Activated gamma-delta T cell treated with Interleukin-2 at 50 U/mL for 16 hours (primary cell): ENCODE measurements at places on chromosomes 7 and 10.

- no peak for DNase-seq
These were observed 35.0 kb downstream of the CCDC146 start for GRCh38 chr7:77157446-77157845.

GRCh38 chr10:1375346-1376170, 319.4 kb downstream of the WDR37 start:
- DNase-seq: no peak

- DNase-seq: no peak
These were observed 1.8 kb downstream of the FRAT2 start for GRCh38 chr10:97332591-97333350.

DNA sequence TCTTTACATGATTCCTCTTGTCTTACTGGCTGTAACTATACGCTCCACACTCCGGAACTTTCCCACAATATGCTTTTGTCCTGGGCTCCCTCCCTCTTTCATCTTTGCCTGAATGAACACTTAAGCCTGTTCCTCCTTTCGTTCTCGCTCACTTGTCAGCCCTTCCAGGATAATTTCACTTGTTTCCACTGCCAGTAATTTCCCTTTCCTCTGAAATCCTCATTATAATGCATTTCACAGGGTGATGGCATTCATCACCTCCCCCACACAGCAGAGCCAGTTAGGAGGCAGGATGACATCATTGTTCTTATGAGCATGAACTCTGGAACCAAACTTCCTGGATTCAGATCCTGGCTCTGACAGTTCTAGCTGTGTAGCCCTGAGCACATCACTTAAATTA, 372.6 kb downstream of the GPR158 start:
- no peak for DNase-seq

DNA sequence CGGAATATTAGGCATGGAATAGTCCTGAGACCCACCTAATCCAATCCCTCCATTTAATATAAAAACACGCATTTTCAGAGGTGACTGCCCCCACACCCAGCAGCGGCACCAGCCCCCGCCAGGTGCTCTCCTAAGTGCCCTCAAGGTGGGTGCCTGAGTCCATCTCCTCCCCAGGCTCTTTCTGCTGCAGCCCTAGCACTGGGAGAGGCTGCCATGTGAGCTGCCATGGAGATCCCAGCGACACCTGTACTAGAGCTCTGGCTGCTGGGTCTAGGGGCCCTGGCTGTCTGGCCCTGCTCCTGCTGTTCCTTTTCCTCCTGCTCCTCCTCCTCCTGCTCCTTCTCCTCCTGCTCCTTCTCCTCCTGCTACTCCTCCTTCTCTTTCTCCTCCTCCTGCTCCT, 191.1 kb upstream of the BMPER start:
- DNase-seq: no peak

DNA sequence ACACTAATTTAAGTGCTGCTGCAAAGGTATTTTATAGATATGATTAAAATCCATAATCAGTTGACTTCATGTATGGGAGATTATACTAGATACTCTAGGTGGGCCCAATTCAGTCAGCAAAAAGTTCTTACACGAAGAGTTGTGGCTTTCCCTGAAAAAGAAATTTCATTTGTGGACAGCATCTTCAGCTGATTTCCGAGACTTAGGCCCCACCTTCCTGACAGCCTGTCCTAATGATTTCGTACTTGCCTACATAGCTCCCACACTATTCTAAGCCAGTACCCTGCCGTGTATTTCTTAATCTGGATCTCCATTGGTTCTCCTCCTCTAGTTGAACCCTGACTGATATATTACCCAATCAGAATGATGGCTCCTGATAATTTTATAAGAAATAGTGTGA, 297.9 kb downstream of the EXOC4 start:
- DNase-seq: no peak

DNA sequence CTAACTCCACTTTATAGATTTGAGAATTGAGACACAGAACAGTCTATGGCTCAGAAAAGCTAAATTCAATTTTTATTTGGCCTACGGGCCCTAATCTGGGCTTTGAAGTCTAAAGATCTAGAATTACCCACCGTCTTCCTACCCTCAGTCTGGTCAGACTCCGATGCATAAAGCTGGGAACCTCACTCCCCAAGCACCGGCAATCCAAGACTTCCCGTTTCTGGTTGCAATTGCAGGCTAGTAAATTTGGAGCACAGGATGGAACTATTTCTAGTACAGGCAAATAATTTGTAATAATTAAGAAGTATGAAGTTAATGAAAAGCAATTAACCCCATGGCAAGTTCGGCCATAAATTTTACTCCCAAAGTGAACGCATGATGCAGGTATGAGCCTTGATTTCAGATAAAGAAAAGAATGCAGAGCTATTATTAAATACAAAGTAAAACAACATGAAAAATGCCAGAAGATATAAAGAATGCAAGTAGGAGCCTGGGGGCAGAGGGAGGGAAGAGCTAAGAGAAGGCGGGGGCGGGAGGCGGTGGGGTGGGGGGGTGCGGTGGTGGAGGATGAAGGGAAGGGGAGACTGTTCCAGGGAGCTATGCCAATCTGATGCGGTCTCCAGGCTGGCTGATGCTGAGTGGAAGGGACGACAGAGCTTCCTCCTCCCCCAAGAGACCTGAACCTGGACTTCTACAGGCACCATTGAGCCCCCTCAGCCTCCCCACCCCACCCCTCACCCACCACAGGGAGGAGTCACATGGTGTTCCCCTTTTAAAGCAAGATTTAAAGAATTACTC, 45.1 kb downstream of the BPGM start:
- DNase-seq: no peak

DNA sequence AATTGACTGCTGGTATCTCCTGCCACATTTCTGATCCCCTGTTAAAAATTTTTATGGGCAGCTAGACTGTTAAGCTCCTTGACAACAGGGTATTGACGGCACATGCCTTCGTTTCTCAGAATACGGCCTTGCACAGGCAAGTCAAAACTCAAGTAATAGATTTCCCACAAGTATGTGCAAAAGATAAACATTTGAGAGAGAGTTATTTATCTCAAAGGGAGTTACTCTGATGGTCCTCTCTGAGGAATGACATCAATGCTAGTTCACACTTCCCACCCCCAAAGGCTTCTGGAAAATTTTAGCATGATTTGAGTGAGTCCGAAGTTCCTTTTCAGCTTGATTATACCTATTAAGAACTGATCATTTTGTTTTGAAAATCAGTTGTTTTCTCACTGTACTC, 71.9 kb downstream of the JCAD start:
- DNase-seq: no peak

DNA sequence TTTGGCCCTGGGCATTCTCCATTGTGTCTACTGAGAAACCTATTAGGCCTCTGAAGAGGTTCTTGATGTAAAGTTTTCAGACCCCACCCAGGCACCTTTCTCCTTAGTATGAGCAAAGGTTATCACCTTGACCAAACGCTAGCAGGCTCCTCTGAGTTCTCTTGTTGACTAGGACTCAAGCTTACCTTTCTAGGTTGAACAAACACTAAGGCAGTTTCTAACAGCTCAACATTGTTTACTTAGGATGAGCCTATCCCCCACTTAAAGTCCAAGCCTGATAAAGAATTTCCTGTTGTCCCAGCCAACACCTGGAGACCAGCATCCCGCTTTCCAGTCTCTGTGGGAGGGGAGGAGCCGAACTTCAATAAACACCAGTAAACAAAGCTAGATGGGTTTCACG, 26.3 kb upstream of the ITGB8 start:
- DNase-seq: no peak

- no peak for DNase-seq
These were observed 165.8 kb downstream of the UBE2H start for GRCh38 chr7:129786825-129787563.

DNA sequence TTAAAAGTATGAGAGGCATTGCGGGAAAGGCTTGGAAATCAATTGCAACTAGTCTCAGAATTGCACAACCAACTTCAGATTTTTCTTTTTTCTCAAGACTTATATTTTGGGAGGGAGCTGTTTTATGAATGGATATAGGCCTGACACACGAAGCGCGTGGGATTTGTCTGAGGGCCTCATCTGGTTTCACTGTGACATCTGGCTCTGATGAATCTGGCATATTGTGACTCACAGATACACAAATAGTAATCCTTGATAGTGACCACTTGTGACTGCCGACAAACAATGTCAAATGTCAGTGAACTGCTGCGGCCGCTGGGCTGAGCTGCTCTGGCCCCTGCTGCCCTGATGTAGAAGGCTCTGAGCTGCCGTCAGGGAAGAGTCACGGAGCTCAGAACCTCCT, 655.1 kb downstream of the INHBA start:
- DNase-seq: no peak

DNA sequence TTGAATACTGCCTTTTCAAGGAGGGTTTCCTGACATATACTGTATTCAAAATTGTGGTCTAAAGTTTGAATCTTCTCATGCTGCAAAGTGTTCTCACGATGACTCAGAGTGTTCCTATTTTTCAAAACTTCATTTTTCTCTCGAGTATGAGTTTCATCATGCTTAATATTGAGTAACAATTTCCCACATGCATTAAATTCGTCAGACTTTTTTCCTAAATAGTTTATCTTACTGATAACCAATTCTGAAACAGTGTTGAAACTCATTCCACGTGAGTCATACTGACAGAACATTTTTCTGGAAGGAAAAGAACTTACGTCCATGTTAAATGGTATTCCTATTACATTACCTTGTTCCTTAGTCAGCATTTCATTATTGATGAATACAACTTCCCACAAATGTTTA, 44.1 kb downstream of the ZNF33B start:
- no peak for DNase-seq

- no peak for DNase-seq
These were observed 43.5 kb downstream of the ZWINT start for GRCh38 chr10:56317603-56318002.

GRCh38 chr10:103648636-103649532, 155.4 kb downstream of the NEURL1 start:
- DNase-seq: no peak

- no peak for DNase-seq
These were observed 131.9 kb downstream of the LHPP start for GRCh38 chr10:124593431-124593985.

- DNase-seq: no peak
These were observed 1.3 kb upstream of the PRTFDC1 start for GRCh38 chr10:24953675-24954074.

GRCh38 chr10:12965571-12965970, 35.9 kb downstream of the CCDC3 start:
- DNase-seq: no peak

- no peak for DNase-seq
These were observed 115.8 kb downstream of the INHBA start for GRCh38 chr7:41586931-41587640.

- no peak for DNase-seq
These were observed 114.3 kb upstream of the NOBOX start for GRCh38 chr7:144517749-144518148.

DNA sequence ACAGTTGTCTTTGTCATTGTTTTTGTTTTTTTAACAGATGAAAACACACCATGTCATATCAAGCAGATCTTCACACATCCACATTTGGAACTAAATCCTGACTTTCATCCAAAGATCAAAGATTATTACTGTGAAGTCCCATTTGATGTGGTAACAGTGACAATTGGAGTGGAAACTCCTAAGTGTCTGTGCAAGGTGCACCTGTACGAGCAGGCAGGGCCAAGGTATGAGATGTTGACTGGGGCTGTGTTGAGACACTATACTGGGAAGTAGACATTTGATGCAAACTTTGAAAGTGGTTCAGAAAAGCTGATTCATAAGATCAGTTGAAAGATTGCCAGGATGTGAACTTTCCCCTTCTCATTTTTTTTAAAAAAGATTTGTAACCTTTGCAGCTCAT, 152.3 kb downstream of the CPED1 start:
- no peak for DNase-seq
